Effector memory CD4-positive, alpha-beta T cell (primary cell): ENCODE measurements at places on chromosomes 16 and 17.

DNA sequence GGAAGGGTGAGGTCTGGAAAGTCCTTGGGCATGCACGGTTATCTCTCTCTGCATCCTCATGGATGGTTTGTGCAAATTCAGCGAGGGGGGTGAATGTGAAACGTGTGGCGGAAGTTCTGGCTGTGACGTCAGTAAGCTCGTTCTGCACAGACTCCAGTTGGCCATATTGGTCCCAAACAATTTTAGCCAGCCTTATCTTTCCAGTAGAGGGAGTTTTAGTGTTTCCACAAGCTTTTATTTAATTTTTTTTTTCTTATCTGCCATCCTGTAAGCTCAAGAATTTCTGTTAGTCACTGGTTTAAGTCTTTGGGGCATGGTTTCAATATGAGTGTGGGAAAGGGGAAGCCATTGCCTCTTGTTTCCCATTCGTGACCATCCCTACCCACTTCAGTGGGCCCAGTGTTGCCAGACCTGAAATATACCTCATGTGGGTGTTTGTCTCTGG, 39.0 kb downstream of the HLF start:
- no peak for DNase-seq

- DNase-seq: no peak
Observed at GRCh38 chr16:57624806-57625500, 3.5 kb upstream of the ADGRG1 start.

GRCh38 chr16:6835941-6836340, 496.7 kb upstream of the RBFOX1 start:
- DNase-seq: no peak

DNA sequence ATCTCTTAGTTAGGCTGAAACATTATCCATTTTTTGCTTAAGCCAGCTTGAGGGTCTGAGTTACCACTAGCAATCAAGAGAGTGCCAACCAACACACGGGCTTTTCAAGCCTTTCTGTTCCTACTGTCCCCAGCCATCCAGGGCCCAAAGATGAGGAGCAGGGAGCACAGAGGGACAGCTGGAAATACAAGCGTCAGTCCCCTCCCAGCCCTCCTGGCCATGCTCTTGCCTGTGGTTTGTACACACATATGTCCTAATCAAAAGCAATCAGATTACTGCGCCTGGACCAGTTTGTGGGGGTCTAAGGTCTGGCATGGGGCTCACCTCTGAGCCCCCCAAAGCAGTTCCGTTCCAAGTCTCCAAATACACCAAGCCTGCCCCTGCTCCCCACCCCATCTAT, 3.5 kb downstream of the CORO7 start:
- no peak for DNase-seq

DNA sequence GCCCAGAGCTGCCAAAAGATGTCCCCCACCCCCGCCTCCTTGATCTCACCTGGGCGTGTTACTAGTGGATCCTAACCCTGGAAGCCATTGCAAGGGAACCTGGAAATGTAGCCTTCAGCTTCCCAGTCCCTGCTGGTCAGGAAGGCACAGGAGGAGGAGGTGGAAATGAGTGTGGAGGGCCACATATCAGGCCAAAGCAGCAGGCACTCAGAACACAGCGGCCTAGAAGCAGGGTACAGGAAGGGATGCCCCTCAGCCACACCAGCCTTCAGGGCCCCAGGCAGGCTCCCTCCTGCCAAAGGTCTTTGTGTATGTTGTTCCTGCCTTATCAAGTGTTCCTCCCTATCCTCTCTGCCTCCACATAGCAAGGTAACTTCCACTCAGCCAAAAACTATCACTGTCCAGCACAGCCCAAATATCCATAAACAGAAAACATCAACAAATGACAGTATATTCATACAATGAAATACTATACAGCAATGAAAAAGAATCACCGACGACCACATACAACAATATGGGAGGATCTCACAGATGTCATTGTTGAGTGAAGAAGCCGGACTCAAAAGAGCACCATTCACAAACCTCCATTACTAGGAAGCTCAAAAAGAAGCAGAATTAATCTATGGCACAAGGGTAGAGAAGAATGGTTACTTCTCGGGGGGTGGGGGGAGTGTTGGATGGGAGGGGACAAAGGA, 28.2 kb upstream of the TNFRSF13B start:
- no peak for DNase-seq

GRCh38 chr17:44293509-44294226, 14.7 kb upstream of the RUNDC3A start:
- DNase-seq: no peak

DNA sequence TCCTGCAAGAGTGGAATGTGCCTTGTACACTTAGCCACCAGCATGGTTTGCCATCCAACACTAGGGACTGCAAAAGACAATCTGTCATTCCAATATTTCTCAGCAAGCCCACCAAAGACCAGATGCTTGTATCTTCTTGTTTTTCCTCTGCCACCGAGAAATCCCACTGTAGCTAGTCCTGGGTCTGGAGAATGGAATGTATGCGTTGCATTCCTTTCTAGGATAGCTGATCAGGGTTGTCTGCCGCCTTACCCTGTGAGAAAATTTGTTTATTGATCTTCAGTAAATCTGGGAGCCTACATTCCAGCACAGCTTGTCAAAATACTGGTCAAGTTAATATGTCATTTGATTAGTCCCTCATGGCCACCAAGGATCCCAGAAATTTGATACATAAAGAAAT, 28.1 kb upstream of the ADAMTS18 start:
- no peak for DNase-seq

DNA sequence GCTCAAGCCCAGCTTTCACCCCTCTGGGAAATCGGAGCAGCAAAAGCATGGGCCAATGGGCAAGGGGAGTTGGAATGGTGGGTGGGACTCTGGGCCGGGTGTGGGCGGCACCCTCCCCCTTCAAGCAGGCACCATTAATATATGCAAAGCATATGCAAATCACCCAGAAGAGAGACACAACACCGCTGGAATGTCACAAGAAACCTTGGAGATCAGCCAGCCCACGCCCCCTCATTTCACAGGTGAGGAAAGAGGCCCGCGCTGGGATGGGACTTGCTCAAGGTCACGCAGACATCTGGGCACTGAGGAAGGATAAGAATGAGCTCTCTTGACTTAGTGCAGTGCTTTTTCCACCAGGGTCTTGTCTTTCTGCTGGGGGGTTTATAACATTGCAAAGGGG, 4.8 kb downstream of the SRCIN1 start:
- no peak for DNase-seq
